Stimulated activated CD4-positive, alpha-beta T cell treated with anti-CD3 and anti-CD28 coated beads, Interleukin-15, amount 100 ng/mL, for 48 hours (primary cell): ENCODE measurements at places on chromosomes 2 and 18.

- no peak for DNase-seq
These were observed 11.2 kb downstream of the ZNF385B start for GRCh38 chr2:179850188-179850587.

- no peak for DNase-seq
These were observed 399.0 kb upstream of the ID2 start for GRCh38 chr2:8282858-8283252.

DNA sequence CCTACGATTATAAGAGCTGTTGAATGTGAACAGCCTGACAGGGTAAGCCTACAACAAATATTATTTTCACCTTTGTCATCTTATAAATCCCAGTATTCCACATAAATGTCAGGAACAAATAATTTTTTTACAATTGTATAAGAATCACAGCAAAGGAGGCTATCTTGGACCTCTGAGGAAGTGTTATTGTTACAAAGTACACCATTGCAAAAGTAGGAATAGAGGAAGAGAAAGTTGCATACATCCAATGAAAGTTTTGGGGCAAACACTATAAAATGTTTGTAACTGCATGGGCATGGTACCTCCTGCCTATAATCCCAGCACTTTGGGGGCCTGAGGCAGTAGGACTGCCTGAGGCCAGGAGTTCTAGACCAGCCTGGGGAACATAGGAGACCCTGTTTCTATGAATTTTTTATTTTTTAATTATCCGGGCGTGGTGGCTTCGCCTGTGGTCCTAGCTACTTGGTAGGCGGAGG, 715 bp upstream of the MEMO1 start:
- no peak for DNase-seq

DNA sequence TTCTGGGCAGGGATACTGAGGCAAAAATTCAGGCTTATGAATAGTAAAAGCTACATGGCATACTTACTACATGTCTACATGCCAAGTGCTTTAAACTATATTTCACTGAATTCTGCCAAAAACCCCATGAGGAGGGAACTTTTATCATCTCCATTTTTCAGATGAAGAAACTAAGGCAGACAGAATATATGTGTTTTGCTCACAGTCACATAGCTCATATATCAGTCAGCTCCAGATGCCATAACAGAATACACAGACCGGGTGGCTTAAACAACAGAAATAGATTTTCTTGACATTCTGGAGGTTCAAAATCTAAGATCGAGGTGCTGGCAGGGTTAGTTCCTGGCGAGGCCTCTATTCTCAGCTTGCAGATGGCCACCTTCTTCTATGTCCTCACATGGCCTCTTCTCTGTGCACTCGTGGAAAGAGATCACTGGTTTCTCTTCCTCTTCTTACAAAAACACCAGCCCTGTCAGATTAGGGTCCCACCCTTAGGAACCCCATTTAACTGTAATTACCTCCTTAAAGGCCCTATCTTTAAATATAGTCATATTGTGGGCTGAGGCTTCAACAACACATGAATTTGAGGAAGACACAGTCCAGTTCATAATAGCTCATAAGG, 27.1 kb upstream of the CREB1 start:
- no peak for DNase-seq

GRCh38 chr2:3650140-3650920, 7.7 kb upstream of the ALLC start:
- no peak for DNase-seq

GRCh38 chr18:66211749-66212148, 392.1 kb downstream of the CDH19 start:
- no peak for DNase-seq

GRCh38 chr2:144924827-144925226, 404.9 kb upstream of the ZEB2 start:
- no peak for DNase-seq

- DNase-seq = no peak
These were observed 136.9 kb upstream of the SIX3 start for GRCh38 chr2:44804406-44805265.

GRCh38 chr2:158486970-158487325, 30.2 kb downstream of the PKP4 start:
- no peak for DNase-seq

DNA sequence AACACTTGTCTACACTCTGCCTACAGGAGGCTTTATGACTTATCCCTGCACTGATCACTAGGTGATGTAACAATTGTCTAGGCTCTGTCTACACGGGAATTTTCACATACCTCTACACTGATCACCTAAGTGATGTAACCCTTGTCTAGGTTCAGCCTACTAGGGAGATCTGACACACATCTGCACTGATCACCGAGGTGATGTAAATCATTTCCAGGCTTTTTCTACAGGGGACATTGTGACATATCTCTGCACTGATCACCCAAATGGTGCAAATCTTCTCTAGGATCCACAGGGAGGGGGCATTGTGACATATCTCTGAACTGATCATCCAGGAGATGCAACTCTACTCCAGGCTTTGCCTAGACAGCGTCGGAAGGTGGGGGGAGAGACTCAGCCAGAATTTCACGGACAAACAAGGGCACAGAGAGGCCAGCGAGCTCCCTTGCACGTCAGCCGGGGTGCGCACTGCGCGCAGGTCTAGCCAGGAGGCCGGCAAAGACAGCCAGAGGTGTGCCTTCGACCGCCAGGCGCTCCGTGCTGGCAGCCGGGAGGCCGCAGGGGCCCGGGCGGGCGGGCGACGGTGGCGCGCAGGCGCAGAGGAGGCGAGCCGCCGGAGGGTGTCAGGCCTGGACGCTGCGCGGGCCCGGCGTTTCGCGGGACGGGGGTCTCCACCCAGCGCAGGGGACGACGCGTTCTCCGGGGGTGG, 46.9 kb upstream of the USP14 start:
- peak; percentile 60 for DNase-seq

GRCh38 chr2:74679615-74680014, 25.6 kb downstream of the SEMA4F start:
- no peak for DNase-seq

- DNase-seq = no peak
These were observed 860 bp upstream of the KCNJ3 start for GRCh38 chr2:154697418-154698252.

- DNase-seq = no peak
These were observed 9.6 kb upstream of the PROM2 start for GRCh38 chr2:95264624-95265023.

DNA sequence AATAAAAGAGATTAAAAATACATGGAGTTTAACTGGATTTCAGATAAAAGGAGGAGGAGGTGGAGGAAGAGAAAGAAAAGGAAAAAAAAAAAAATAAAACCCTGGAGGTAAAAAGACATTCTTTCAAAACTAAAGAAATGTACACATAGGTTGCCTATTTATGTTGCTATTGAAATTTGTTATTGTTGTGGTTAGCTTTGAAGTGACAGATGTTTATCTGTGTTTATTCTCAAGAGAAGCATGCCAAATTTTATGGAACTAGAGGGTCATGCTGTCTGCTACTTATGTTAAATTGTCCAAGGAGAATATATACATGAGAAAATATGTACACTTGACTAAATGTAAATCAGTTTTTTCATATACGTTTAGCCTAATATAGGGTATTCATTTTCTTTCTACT, 653.2 kb downstream of the DCDC2C start:
- no peak for DNase-seq

DNA sequence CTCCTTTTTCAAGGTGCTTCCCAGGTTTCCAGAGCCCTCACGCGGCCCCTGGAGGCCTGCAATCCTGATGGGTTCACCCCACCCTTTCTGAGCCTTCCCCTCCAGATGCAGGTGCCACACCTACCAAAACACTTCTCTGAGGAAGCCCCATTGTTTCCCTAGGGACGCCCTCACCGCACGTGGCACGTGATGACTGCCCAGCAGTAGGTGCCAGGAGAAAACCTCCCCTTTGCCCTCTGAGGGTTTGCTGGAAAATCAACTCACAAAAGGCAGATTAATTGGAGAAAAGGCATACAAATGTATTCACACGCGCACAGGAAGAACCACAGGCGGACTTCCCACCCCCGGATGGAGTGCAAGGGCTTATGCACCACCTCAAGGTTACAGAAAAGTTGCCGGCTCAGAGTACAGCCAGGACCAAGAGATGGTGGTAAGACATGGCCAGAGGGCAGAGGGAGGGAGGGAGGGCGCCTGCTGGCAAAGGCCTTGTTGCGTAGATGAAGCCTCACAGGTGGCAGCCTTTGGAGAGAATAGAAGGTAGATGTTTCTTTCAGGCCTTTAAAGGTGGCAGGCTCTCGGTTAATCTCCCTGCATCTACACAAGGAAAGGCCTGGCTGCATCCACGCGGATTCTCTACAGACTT, 269.4 kb upstream of the RAB6C start:
- no peak for DNase-seq

DNA sequence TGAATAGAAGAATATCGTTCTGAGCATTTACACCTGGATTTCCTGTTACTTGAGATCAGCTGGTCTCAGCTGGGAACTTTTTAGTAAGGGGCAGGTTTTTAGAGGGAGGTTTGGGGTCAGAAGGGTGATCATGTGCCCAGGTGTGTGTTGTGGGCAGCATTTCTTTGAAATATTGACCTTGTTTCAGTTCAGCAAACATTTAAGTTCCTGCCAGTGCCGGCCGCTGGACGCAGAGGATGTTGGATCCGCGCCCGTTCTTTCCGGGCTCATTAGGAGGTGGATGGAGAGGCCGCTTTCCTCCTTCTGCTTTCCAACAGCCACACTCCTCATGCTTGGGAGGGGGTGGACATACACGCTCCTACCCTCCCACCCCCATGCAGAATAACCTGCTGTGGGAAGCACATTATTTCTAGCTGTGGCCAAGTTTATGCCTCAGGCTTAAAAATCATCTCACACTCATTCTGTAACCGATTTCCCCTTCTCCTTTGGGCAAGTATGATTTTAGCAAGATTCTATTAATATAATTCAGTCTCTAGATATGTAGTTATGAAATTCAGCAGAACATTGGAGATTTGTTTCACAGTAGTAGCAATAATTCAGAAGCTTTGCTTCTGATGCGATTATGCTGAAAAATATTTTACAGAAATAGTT, 131.4 kb downstream of the ZNF236 start:
- no peak for DNase-seq

GRCh38 chr2:151159109-151159662, 102.5 kb downstream of the RBM43 start:
- DNase-seq = no peak

GRCh38 chr2:189124175-189124574, 55.4 kb downstream of the COL5A2 start:
- no peak for DNase-seq

- no peak for DNase-seq
These were observed 24.7 kb downstream of the B4GALT6 start for GRCh38 chr18:31659576-31660177.

DNA sequence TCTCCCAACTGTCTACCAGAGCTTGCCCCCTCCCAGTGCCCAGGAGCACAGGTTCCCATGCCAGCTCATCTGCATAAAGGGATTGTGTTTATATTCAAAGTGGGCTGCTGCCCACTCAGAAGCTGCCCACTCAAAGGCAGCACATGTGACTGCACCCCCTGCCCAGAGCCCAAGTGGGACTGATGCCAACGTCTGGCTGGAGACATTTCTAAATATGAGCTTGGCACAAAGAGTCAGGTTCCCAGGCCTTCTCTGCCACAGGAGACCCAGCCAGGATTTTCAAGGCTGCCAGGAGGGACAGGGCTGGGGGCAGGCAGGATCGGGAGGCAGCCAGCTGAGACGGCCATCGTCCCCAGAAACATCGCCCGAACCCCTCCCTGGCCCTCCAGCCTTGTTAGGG, 67.1 kb downstream of the ZBTB7C start:
- no peak for DNase-seq

- DNase-seq = no peak
These were observed 31.5 kb upstream of the PDIA6 start for GRCh38 chr2:10844097-10844496.

DNA sequence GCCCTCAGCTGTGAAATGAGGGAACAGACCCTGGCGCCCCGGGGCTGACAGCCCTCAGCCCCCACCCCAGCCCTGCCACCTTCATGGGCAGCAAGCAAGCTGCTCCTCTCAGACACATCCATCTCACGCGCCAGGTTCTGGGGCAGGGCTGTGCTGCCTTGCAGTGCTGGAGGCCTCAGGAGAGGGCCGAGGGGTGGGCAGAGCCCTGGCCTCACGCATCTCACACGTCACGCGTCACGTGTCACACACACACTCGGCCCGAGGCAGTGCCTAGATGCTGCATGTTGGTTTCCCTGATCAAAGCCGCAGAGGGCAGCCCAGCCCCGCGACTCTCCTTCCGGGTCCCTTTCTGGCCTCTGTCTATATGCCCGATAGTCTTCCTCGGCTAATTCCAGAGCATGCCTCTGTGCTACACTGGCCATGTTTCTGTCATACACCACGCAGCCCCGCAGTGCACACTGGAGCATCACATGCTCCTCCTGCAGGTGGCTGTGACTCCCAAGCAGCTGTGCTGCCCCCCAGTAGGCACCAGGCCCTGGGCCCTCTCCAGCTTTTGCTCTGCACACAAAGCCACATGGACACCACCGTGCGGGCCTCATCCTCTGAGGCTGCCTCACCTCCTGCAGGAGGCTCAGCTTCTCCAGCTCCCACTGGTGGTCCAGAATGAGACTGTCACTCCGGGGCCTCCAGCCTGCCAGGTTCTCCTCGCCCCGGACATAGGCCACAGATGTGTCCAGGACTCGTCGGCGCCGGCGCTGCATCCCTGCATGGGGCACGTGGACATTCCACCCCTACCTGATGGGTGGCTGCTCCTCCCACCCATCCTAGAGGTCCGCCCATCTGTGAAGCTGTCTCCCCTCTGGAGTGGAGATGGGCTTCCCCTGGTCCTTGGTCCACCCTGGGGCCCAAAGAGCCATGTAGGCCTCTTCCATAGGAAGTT, 31.4 kb downstream of the AQP12A start:
- no peak for DNase-seq

GRCh38 chr2:237128845-237129592, 43.3 kb downstream of the COPS8 start:
- DNase-seq = no peak

- DNase-seq = no peak
These were observed 214.8 kb downstream of the SP3 start for GRCh38 chr2:173750353-173750801.

GRCh38 chr2:42106257-42106816, 58.5 kb downstream of the PKDCC start:
- DNase-seq = no peak

- DNase-seq = no peak
These were observed 154.9 kb upstream of the SATB2 start for GRCh38 chr2:199612509-199613130.
